ENCODE measurements at places on chromosomes 2 and 18. TPM values are rescaled to one million over a fixed set of nuclear protein-coding genes. Genes with fewer than 3 reads are reported as not detected.

GRCh38 chr2:23620841-23621341 lies 235.9 kb downstream of the KLHL29 start:
- peak; percentile 90 for DNase-seq

DNA sequence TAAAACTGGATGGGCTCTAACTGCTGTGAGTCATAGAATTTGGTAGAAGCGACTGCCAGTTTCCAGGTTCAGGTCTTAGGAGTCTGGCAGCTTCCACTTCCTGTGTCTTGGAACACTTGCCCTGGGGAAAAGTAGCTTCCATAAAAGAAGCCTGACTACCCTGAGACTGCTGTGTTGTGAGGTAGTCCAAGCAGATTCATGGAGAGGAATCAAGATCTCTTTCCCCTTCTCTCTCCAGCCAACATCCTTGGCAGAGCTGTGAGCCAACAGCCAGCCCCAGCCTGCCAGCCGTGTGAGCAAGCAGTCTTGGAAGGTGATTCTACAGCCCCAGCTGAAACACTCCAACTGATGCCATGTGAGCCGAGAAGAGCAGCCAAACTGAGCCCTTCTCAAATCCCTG lies 33.7 kb downstream of the SLC20A1 start:
- no peak for DNase-seq

DNA sequence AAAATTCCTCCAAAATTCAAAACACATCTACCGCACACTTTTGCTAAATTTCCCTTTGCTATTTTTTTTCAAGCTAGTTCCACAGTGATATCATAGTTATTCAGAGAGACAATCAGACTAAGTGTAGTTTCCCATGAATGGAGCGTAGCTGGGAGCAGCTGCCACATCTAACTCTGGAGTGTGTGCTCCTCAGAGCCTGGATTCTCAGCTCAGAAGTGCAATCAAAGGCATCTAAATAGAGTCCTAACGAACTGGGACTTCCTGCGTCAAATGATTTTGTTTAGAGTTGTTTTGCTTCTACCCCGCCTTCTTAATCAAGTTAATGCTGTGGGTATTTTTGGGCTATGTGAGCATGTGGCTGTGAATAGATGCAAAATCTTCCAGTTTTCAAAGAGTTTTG lies 160.3 kb downstream of the TMEM18 start:
- no peak for DNase-seq

DNA sequence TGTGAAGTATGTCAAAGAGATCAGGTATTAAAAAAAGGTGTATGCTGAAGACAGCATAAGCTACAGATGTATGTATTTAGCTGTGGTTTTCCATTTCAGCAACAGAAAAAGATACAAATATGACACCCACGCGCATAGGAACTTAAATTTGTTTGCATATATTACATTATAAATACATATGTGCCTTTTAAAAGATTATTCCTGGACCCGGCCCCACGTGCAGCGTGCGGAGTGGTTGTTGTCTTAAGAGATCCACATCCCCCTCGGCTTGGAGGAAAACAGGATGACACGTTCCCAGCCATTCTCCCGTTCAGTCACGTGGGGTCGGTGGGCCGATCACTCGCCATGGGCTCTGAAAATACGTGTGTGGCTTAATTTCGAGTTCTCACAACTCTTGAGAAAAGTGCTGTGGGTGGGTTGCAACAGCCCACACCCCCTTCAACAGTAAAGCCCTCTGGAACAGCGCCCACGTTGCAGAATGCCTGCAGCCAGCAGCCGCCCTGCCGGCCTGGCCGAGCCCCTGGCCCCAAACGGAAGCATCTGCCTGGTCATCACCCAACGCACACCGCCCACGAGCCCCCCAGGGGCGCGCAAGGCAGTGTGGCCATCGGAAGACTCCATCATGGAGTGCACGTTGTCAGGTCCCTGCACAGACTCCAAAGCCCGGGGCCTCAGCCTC lies 18.6 kb upstream of the KCNG2 start:
- DNase-seq, result no peak

The BMP10 gene
- total RNA-seq, result not detected

Data from stomach (tissue), 19 donors.